ENCODE measurements at places on chromosomes 2 and 18.

DNA sequence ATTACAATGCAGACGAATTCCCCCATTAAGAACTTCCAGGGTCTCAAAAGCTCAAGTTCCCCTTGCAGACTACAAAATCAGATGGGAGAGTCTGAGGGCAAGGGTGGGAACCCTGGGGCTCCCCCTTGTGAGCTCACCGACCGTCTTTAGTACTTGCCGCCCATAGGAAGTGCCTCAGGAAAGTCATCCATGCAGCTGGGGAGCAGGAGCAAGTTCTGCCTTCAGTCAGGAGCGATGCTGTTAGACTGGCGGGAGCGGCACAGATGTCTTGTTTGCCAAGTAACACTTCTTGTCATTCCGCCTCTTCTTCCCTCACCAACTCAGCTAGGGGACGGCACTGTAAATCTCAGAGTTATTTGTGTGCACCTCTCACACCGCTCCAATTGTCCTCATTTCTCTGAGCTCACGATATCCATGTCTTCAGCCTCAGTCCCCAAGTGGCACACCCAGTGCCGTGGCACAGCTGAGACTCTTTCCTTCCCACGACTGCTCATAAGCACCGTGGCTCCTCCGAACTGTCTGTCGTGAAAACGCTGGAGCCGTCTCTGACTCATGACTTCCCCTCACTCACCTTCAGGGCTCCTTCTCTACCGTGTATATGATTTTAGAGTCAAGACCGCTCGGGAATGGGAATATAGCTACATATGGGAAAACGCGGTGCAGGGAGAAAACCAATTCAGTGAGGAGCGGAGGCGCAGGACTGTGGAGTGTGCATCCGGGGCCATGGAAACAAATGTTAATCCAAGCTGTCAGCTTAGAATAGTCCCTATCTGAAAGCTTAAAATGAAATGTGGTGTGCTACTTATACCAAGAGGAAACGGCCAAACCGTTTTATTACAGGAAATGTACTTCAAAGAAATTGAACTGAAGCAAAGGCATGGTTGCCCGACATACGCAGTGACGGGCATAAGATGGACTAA lies 34.0 kb downstream of the UXS1 start:
- DNase-seq, result no peak

DNA sequence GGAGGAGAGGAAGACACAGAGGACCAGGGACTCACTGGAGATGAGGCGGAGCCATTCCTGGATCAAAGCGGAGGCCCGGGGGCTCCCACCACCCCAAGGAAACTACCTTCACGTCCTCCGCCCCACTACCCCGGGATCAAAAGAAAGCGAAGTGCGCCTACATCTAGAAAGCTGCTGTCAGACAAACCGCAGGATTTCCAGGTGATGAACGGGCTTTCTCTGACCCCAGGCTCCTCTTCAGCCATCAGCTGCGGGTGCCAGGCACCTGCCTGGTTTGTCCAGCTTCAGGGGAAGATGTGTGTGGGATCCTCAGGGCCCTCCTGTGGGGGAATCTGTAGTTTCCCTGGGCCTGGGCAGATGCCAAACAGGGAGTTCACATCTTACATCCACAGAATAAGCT lies 60.4 kb downstream of the DYSF start:
- DNase-seq, result no peak

GRCh38 chr2:230734247-230735175 lies 21.9 kb downstream of the CAB39 start:
- no peak for DNase-seq

DNA sequence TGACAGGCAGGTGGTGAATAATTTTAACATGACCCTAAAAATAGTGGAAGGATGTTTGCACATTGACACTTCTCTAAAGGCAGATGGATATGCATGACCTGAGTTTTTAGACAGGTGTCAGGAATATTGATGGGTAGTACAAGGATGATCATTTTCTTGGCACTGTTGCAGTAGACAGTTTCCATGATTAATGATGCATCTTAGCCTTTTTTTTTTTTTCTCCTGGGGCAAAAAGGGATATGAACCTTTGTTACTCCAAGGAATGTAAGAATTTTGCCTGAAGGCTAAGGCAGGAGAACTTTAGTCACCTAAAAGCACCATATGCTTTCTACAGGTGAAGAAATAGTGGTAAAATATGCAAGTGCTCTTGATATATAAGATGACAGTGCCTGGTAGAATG lies 136.3 kb upstream of the CAVIN2 start:
- DNase-seq, result no peak

DNA sequence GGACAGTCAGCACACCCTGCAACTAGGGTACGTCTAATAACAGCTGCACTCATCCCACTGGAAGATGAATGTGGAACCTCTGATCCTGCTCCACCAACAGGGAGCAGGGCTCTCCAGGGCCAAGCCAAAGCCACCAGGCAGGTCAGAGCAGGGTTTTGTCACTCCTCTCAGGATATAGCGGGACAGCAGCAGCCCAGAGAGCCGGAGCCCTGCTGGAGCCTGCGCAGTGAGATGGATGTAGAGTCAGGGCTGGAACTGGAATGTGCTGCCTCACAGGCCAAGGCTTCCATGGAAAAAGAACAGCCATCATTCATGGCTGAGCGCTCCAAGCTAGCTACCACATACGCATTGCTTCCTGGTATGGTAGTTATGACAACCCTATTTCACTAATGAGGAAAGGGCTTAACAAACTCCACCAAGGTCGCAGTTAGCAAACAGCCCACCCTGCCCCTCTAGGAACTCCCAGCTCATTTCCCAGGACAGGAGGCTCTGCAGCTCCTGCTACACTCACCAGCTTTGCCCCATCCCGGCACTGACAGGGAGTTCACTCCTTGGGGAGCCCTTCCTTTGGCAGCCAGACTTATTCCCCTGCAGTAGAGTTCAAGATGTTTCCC lies 85.2 kb downstream of the HS1BP3 start:
- no peak for DNase-seq

DNA sequence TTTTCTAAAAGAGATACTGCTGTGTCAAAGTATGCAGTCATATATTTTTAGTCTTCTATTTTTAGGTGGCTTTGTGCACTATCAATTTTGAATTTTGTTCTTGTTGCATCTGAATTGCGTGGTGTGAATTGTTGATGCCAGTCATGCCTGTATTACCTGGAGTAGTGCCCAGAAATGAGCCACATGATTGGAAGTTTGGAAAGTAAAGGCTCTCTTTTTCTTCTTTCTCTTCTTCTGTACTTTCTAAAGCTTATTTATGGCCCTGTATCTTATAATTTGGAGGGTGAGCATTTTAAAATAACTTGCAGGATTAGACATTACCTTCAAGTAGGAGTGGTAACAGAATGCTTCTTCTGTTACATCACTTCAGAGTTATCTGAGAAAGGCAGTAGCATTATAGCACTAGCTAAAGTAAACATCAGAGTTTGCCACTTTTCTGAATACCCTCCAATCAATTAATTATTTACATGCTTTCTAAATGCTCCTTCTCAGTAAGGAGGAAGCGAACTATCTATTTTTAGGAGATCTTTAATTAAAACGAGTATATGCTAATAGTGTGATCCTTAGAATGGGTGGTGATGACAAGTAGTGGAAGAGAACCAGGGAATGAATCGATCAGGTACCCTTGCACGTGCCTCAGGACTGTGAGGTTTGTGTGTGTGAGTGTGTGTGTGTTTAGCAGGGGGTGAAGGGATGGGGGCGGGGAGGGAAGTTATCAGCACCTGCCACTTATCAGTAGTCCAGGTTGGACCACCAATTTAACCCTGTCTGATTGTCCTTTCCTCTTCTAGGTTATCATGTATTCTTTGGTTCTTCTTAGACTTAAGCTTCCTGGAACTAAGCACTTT lies 112.5 kb downstream of the MAP3K20 start:
- DNase-seq, result no peak

DNA sequence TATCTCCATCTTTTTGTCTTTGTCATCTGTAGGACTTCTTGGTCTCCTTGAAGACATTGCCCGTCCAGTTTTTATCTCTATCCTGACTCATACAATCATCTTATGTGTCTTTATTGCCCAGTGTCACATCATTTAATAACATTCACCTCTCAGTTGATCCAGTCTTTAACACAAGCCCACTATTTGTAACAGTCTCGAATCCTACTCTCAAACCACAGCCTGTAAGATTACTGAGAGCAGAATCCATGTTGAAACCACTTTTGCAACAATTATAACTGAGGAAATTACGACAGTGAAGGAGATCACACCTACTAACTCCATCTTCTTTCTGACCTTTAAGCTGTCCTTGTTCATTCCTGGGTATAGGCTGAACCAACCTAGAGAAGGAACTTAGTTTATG lies 1206.0 kb upstream of the ZEB2 start:
- DNase-seq, result no peak

DNA sequence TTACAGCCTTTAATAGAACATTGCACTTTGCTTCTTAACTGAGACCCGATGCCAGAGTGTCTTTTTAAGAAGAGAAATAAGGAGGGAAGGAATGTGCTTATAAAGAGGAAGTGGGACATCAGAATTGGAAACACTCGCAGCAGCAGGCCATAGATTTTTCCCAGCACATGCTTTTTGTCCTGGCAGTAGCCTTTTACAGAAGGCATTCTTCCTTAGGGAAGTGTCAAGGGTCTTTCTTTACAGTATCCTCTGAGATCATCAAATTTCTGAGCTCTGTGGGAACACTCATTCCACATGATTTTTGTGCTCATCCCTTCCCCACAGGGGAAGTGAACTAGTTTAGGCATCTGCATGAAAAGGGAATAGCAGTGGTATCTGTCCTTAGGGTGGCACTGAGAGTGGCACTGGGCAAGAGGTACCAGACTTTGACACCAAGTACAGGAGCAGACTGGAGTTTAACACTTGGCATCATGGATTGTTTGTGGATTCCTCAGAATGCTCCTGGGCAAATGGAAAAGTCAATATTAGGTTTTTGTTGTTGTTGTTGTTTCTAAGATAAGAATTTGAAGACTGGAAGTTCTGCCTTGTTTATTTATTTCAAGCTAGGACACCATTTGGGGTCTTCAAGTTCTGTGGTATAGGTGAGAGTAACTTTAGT lies 4.1 kb downstream of the MYO1B start:
- no peak for DNase-seq

DNA sequence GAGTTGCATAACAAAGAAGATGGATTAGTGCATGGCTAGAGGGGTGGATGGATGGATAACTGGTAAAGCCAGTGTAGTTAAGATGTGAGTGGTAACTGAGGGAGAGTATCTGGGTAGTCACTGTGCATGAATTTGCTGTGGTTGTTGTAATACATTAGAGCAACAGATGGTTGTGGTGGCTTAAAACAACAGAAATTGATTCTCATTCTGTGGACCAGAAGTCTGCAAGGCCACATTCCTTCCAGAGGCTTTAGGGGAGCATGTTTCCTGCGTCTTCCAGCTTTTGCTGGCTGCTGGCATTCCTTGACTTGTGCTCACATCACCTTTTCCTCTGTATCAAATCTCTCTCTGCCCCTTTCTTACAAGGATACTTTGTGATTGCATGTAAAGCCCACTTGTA lies 155.4 kb downstream of the ASB1 start:
- DNase-seq, result no peak

DNA sequence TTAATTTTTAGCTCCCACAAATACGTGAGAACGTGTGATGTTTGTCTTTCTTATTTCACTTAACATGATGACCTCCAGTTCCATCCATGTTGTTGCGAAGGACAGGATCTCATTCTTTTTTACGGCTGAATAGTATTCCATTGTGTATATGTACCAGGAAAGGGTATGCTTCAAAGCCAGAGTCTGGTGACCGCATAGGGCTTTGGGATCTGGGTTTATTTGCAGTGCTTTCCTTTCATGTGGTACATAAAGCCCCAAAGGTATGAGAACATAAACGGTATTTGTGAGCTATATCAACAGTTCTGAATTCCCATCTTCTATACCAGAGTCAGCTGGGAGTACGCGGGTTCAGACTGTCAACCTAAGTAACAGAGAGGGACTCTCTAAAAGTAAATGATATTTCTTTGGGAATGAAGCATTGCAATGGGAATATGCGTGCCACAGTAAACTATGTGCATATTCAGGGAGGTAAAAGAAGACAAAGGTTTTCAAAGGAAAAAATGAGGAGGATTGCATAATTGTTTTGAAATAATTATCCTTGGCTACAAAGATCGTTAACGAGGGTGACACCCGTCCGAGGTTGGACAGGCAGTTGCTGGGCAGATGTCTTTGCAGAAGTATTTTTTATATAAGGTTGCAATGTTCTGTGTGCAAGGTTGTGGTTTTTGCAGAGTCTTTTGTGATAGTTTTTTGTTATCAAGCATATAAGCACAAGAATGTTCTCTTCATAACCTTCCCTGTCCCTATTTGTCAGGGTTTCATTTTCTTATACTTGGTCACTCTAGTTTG lies 24.4 kb downstream of the CRYGD start:
- DNase-seq, result no peak

- DNase-seq, result no peak
These were observed 8.8 kb upstream of the POLI start for GRCh38 chr18:54260396-54261072.

GRCh38 chr2:198296665-198297308 lies 492.4 kb downstream of the PLCL1 start:
- no peak for DNase-seq

- DNase-seq, result no peak
These were observed 853.5 kb upstream of the SALL3 start for GRCh38 chr18:78126106-78126505.

DNA sequence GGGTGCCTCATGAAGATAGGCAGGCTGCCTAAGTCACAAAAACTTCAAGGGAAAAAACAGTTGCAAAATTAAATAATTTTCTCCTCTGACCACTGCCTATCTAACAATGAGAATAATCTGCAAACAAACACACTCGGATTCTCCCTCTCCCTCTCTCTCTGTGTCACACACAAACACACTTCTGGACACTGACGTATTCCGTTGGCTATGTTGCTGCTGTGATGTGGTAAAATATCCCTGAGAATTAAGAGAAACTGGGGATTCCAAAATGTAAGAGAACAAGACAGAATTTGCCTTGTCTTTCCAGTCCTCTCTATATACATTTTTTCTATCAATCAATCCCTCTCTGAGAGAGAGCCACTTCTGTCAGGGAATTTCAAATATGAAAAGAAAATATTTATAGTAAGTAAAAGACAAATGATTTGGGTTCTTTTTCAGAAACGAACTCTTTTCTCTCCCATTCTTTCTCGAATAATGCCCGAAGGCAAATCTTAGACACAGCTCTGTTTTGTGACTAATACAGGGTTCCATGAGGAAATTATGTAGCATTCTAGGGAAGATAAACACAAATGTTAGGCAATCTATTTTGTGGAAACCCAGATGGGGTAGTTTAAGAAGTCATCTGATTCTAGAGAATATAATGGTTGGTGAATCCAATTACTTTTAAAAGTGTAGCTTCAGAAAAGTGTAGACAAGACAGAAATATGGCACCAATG lies 310.3 kb upstream of the CYP26B1 start:
- DNase-seq, result no peak

DNA sequence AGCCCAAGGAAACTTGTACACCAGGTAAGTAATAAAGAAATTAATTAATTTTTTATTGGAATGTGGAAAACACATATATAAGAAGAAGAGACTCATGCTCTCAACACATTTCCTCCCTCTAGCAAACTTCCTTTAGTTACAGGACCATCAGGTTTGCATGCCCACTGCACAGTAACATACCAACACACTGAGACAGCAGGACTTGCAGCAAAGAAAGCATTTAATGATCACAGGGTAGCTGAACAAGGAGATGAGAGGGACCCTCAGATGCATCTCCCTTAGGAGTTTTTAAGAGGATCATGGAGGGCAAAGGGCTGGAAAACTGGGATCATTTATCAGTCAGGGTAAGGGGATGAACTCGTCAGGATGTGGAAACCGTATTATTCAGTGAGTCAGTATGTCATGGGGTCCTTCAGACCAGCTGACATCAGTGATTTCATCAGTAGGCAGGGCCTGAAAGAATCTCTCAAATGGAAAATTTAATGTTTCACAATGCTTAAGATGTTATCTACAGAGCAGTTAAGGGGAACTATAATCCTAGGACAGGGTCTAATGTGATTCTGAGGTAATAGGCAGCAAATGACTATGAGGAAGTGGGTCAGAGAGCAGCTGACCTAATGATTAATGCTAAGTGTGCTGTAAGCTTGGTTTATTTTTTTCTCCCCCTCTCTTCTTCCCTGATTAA lies 193.8 kb upstream of the RND3 start:
- DNase-seq, result no peak
